ENCODE measurements at places on chromosomes 4 and X. TPM values are rescaled to one million over a fixed set of nuclear protein-coding genes. Genes with fewer than 3 reads are reported as not detected.

Gene ADH1C
- 4.7 TPM for total RNA-seq

Gene SPANXC
- not detected for total RNA-seq

Gene MAGEA10
- not detected for total RNA-seq

Gene NLGN4X
- total RNA-seq: 15.7 TPM

Gene SFRP2
- 119 TPM for total RNA-seq

Gene EGF
- 3.0 TPM for total RNA-seq
